Prostate gland (tissue), 2 donors: ENCODE measurements at places on chromosomes 16 and 17.

- H3K4me1 ChIP-seq: no peaks in the 10 kb centered on the region
- H3K27me3 ChIP-seq: no peaks in the 10 kb centered on the region
- H3K4me3 ChIP-seq: no peak overlapping the region
These were observed 5.5 kb downstream of the LIMD2 start for GRCh38 chr17:63694229-63694949.

- no peaks in the 10 kb centered on the region for H3K27me3 ChIP-seq
- no peak overlapping the region for H3K4me3 ChIP-seq
- H3K27ac ChIP-seq: no peak overlapping the region
- H3K36me3 ChIP-seq: no peaks in the 10 kb centered on the region
- no peak for DNase-seq
These were observed 79.4 kb upstream of the CLEC18A start for GRCh38 chr16:69871708-69872107.

DNA sequence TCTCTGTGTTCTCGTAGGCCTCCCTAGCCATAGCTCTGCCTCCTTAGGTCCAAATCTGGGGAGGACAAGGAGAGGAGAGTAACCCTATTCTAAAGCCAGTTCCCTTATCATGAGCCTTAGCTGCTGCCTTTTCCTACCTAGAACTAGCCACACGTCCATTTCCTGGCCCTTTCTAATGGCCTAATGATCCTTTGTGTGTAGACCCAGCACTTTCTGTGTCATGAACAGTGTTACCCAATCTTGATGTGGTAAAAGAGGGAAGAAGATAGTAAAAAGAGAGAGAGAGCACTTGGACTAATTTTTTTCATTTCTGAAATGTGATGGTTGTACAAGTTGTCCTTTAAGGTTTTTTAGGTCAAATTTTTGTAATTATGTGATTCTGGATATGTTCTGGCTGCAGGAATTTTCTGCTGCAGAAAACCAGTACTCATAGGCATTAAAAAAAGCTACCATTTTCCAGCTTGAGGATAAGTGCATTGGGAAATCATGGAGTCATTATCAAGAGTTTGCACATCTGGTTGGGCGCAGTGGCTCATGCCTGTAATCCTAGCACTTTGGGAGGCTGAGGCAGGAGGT is 18.2 kb downstream of the CASC3 start:
- H3K27ac ChIP-seq: no peak overlapping the region
- no peaks in the 10 kb centered on the region for H3K27me3 ChIP-seq
- DNase-seq: no peak
- no peak overlapping the region for H3K4me3 ChIP-seq
- H3K4me1 ChIP-seq: no peaks in the 10 kb centered on the region

- no peak for DNase-seq
- no peak overlapping the region for H3K27ac ChIP-seq
- no peaks in the 10 kb centered on the region for H3K36me3 ChIP-seq
- H3K4me3 ChIP-seq: no peak overlapping the region
- H3K4me1 ChIP-seq: no peaks in the 10 kb centered on the region
- H3K27me3 ChIP-seq: peaks cover 2% of the 10 kb centered on the region
These were observed 48.3 kb upstream of the GPR139 start for GRCh38 chr16:20122011-20122410.

GRCh38 chr17:52673791-52674190 is 515.3 kb upstream of the CA10 start:
- H3K4me3 ChIP-seq: no peak overlapping the region
- no peaks in the 10 kb centered on the region for H3K4me1 ChIP-seq
- H3K27me3 ChIP-seq: no peaks in the 10 kb centered on the region
- H3K36me3 ChIP-seq: no peaks in the 10 kb centered on the region
- H3K27ac ChIP-seq: no peak overlapping the region
- no peak for DNase-seq

GRCh38 chr17:60508384-60508980 is 17.6 kb downstream of the APPBP2 start:
- H3K27me3 ChIP-seq: no peaks in the 10 kb centered on the region
- H3K4me1 ChIP-seq: no peaks in the 10 kb centered on the region
- no peak for DNase-seq
- H3K36me3 ChIP-seq: no peaks in the 10 kb centered on the region
- H3K4me3 ChIP-seq: no peak overlapping the region

GRCh38 chr17:67440277-67441051 is 63.4 kb downstream of the PITPNC1 start:
- peak overlapping the region; percentile 29 for H3K27ac ChIP-seq

DNA sequence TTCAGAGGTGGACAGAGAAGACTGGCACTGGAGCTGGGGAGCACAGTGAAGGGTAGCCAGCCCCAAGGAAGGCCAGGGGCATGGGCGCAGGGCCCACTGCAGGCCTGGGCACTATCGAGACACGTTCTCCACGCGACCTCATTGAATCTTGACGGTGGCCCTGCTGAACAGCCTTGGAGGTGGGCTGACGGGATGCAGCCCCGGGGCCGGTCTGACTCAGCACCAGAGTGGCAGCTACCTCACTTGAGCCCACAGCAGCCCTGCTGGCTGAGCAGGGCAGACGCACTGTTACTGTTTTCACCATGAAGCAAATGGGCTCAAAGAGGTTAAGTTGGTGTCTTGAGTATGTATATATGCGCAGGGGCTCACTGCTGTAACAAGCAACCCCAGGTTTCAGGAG is 78.8 kb upstream of the FOXF1 start:
- H3K36me3 ChIP-seq: no peaks in the 10 kb centered on the region
- no peak overlapping the region for H3K27ac ChIP-seq
- no peaks in the 10 kb centered on the region for H3K4me1 ChIP-seq
- H3K4me3 ChIP-seq: no peak overlapping the region
- DNase-seq: no peak
- H3K27me3 ChIP-seq: no peaks in the 10 kb centered on the region

DNA sequence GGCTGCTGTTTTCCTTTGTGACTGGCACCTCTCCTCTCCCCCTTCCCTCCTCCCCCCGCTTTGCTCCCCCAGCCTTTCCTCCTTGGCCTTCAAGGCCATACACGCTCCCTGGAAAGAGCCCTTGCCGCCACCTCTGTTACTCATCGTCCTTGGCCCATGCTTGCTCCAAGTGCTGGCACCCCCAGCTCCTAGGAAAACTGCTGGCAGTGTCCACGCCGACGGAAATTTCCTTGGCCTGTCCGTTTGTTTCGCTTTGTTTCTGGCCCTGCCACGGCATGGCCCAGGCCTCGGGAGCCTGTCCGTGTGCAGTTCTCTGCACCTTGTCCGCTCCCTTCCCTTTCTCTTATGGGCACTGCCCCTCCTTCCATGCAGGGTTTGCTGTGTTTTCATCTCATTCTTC is 18.0 kb downstream of the CA5A start:
- H3K36me3 ChIP-seq: no peaks in the 10 kb centered on the region
- H3K4me3 ChIP-seq: no peak overlapping the region
- no peaks in the 10 kb centered on the region for H3K27me3 ChIP-seq
- no peak for DNase-seq
- H3K4me1 ChIP-seq: no peaks in the 10 kb centered on the region
- H3K27ac ChIP-seq: no peak overlapping the region

- H3K4me3 ChIP-seq: no peak overlapping the region
- H3K36me3 ChIP-seq: no peaks in the 10 kb centered on the region
- no peak overlapping the region for H3K27ac ChIP-seq
- no peaks in the 10 kb centered on the region for H3K4me1 ChIP-seq
- no peaks in the 10 kb centered on the region for H3K27me3 ChIP-seq
These were observed 24.6 kb downstream of the NECAB2 start for GRCh38 chr16:83992624-83993023.

- H3K27me3 ChIP-seq: no peaks in the 10 kb centered on the region
- no peak for DNase-seq
- H3K27ac ChIP-seq: no peak overlapping the region
- H3K4me1 ChIP-seq: no peaks in the 10 kb centered on the region
These were observed 47.9 kb downstream of the WDR59 start for GRCh38 chr16:74936902-74937560.

DNA sequence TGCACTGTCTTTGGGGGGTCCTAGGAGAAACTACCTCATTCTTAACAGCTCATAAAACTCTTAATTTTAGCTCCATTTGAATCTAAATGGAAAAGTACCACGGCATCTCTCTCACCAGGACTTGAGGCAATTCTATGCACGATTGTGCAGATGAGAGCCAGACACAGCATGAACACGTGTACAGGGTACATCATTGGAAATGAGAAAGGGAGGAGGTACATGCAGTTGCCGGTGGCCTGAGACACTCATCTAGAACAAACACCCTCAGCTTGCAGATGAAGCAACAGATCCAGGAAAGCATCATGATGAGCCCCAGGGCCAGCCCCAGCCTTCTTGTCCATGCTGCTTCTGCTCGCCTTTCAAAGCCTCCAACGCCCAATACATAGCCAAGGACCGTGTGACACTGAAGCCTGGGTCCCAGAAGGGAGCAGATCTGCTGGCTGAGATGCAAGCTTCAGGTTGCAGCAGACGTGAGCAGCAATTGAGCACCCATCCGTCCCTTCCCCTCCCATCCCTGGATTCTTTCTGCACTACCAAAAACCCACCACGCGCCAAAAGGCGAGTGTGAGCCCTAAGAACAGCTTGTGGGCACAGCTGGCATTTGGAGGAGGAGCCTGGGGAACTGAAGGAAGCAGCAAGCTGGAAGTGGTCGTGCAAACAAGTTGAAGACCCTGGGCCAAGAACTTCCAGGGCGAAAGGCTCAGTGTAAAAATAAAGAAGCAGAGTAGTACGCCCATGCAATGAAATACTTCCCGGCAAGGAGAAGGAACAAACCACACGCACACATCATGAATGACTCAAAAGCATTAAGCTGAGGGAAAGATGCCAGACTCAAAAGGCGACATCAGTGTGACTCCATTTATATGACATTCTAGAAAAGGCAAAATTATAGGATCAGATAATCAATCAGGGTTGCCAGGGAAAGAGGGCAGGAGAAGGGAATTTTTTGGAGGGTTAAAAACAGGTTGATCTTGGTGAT is 7.3 kb upstream of the RCVRN start:
- no peaks in the 10 kb centered on the region for H3K36me3 ChIP-seq
- no peaks in the 10 kb centered on the region for H3K4me1 ChIP-seq
- no peaks in the 10 kb centered on the region for H3K27me3 ChIP-seq
- H3K4me3 ChIP-seq: no peak overlapping the region

GRCh38 chr17:38320482-38320881 is 23.3 kb downstream of the GPR179 start:
- peak overlapping the region; percentile 21 for H3K27ac ChIP-seq
- no peak overlapping the region for H3K4me3 ChIP-seq
- no peaks in the 10 kb centered on the region for H3K27me3 ChIP-seq
- H3K36me3 ChIP-seq: no peaks in the 10 kb centered on the region
- H3K4me1 ChIP-seq: no peaks in the 10 kb centered on the region
- peak; percentile 67 for DNase-seq

DNA sequence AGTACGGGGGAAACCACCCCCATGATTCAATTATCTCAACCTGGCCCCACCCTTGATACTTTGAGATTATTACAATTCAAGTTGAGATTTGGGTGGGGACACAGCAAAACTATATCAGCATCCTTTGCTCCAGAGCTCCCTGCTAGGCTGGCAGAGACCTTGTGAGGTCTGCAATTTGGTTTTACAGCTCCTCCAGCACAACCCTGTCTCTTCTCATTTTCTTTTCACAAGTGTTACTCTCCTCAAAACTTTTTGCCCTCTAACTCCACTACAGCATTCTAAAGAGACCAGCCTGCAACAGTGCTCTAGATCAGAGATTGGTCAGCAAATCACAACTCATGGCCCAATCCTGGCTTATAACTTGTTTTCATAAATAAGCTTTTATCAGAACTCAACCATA is 114.0 kb downstream of the USP31 start:
- no peak overlapping the region for H3K27ac ChIP-seq
- H3K36me3 ChIP-seq: no peaks in the 10 kb centered on the region
- no peaks in the 10 kb centered on the region for H3K27me3 ChIP-seq

DNA sequence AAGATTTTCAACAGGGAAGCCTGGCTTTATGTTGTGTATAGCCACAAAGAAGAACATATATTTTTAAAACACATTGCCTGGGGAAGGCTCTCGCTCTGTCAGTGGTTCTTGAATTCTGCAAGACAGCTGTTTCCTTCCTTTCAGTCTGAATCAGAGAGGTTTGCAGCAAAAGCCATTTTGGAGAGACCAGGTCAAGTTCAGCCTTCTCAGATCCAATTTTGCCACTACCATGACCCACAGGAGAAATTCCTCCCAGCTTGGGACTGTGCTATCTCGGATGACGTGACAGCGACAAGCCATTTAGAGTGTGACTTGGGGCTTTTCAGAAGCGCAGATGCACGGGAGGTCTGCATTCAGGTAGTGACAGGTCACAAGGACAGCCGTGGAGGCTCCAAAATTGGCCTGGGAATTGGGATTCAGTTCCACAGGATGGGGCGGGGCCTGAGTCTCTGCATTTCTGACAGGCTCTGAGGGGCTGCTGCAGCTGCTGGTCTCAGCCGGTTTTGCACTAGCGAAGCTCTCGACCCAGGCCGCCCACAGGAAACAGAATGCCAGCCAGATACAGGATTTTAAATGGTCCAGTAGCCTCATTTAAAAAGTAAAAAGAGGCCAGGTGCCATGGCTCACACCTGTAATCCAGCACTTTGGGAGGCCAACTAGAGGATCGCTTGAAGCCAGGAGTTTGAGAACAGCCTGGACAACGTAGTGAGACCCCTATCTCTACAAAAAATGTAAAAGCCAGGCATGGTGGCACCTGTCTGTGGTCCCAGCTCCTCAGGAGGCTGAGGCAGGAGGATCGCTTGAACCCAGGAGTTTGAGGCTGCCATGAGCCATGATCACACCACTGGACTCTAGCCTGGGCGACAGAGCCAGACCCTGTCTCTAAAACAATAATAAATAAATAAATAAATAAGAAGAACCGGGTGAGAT is 196.6 kb upstream of the CIBAR2 start:
- no peak overlapping the region for H3K27ac ChIP-seq
- H3K36me3 ChIP-seq: no peaks in the 10 kb centered on the region
- no peaks in the 10 kb centered on the region for H3K4me1 ChIP-seq
- no peaks in the 10 kb centered on the region for H3K27me3 ChIP-seq
- no peak overlapping the region for H3K4me3 ChIP-seq
